ENCODE measurements at places on chromosomes 7 and 10. TPM values are rescaled to one million over a fixed set of nuclear protein-coding genes. Genes with fewer than 3 reads are reported as not detected.
A peak's percentile ranks its signal among the peaks of the same experiment; 100 is the strongest.

The SERPINE1 gene
- polyA plus RNA-seq, result 820 TPM

The TRPV5 gene
- polyA plus RNA-seq, result not detected

DNA sequence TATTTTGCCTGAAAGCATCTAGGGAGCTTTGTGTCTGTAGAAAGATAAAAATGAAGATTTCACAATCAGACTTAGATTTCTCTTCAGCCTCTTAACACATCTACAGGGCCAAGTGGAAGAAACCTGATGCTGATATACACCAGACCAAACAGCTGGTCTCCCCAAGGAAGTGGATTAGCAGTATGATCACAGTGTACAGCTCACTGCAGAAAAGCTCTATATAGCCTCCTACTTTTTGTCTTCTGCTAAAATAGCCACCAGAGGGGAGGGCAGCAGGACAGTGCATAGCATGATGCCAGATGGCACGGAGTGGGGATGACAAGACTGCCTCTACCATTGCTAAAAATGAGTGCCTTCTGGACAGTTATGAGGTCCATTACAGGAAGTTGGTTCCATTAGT is 16.0 kb downstream of the FAM13C start:
- no peak overlapping the region for H3K27ac ChIP-seq
- no peak overlapping the region for H3K4me3 ChIP-seq
- no peaks in the 10 kb centered on the region for H3K4me1 ChIP-seq
- H3K27me3 ChIP-seq, result no peaks in the 10 kb centered on the region
- no peak for DNase-seq

DNA sequence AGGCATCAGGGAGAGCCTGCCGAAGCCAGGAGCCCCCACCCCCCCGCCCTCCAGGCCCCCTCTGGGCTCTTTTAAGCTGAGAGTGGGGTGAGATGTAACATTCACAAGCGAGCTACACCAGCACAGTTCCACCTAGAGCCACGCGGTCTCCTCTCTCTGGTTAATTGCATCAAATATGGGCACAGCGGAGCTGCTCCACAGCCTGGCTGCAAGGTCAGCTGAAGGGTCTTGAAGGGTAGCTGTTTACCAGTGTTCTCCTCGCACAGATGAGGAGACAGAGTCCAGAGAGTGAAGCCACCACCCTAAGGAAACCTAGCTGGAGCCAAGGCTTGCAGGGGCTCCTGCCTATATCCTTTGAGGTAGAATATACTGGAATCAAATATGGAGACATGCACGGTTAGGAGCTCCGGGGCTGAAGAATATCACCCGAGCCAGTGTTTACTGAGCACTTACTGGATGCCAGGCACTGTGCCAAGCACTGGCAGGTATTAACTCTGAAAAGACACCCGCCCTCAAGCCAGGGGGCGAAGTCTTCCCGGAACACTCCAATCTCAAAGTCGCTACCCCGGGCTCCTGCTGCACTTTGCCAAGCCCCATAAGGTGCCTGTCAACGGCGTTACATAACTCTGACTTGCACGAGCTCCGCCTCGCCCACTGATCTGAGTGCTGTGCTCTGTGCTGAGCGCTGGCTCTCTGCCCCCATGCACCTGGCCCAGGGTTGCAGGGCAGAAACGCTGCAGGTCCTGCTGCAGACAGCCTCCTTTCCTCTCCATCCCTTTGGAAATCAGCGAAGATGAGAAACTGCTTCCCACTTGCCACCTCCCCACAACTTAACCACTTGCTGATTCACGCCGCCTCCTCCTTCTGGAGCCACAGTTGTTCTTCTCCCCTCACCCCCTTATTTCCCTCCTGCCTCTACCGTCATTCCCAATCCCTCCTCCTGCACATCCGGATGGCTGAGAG is 5.4 kb downstream of the CHST15 start:
- no peak for DNase-seq
- peak overlapping the region; percentile 7 for H3K4me3 ChIP-seq
- peaks cover 42% of the 10 kb centered on the region for H3K4me1 ChIP-seq
- H3K36me3 ChIP-seq, result peaks cover 7% of the 10 kb centered on the region
- H3K27me3 ChIP-seq, result no peaks in the 10 kb centered on the region

DNA sequence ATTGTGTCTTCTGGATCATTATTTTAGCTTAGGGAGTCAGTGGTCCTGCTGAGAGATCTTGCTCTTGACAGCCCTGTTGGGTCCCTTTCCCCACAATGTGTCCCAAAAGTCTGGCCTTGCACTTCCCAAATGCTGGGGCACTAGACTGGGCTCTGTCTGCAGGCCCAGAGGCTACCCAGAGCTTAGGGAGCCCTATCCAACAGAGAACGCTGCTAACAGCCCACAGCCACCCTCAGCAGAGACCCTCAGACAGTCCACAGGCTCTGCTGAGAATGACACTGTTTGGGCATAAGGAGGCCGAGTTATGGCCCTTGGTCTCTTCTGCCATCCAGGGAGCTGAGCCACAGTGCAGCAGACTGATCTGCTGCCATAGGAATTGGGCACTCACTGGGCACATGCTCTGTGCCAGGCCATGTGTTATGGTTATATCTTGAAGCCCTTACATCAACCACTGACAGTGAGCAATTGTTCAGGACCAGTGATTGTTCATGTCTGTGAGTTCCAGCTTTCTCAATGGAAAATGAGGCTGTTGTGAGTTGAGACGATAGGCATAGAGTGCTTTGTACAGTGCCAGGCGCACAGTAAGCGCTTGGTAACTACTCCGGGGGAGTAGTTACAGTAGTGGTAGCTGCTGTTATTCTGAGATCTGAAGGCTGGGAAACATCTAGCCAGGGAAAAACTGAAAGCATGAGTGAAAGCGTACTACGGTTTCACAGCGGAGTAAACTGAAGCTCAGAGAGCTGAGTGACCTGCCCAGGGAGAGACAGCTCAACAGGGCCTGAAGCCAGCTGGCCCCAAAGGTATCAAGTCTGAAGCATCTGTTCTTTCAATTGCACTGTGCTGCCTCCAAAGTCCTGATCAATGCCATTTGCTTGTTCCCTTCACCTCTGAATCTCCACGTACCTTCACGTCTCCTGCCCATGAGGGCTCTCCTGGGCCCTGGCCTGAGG is 77.6 kb upstream of the PRLHR start:
- H3K4me1 ChIP-seq, result no peaks in the 10 kb centered on the region
- no peak overlapping the region for H3K4me3 ChIP-seq
- no peaks in the 10 kb centered on the region for H3K27me3 ChIP-seq
- no peak for DNase-seq
- peaks cover 3% of the 10 kb centered on the region for H3K36me3 ChIP-seq

GRCh38 chr10:59865101-59865500 is 41.3 kb downstream of the CCDC6 start:
- H3K27ac ChIP-seq, result peak overlapping the region; percentile 72
- peaks cover 2% of the 10 kb centered on the region for H3K36me3 ChIP-seq
- peaks cover 20% of the 10 kb centered on the region for H3K4me1 ChIP-seq

DNA sequence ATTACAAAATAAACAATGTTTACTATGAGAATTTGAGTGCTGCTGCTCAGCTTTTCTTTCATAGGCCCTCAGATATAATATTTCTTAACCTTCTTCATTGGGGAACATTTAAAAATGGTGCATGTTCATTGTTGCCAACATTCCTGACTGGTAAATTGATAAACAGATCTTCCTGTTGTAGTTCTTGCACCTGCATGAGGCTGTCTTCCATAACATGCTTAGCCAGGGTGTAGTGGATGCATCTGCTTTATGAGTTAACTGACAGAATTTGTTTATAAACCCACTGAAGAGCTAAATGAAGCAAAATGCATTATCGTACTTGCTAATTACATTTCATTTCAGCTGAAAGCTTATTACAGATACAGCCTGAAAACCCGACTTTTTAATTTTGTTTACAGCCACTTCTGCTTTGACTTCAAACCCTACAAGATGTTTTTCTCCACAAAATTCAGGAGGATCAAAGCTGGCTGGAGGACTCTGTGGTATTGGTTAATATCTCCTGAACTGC is 177.2 kb downstream of the SEM1 start:
- no peaks in the 10 kb centered on the region for H3K36me3 ChIP-seq
- no peaks in the 10 kb centered on the region for H3K4me1 ChIP-seq
- no peak overlapping the region for H3K4me3 ChIP-seq

DNA sequence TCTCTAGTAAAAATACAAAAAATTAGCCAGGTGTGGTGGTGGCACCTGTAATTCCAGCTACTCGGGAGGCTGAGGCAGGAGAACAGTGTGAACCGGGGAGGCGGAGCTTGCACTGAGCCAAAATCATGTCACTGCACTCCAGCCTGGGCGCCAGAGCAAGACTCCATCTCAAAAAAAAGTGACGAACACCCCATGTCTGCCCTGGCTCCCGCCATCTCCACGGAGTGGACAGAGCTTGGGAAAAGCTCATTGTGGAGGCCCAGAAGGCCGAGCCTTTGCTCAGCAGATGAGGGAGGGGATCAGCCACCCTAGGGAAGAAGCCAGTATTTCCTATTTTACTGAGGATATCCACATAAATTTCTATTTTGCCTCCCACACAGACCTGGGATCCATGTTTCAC is 136.8 kb downstream of the DIP2C start:
- no peaks in the 10 kb centered on the region for H3K36me3 ChIP-seq
- no peak for DNase-seq
- H3K27ac ChIP-seq, result no peak overlapping the region
- no peaks in the 10 kb centered on the region for H3K4me1 ChIP-seq
- no peak overlapping the region for H3K4me3 ChIP-seq

DNA sequence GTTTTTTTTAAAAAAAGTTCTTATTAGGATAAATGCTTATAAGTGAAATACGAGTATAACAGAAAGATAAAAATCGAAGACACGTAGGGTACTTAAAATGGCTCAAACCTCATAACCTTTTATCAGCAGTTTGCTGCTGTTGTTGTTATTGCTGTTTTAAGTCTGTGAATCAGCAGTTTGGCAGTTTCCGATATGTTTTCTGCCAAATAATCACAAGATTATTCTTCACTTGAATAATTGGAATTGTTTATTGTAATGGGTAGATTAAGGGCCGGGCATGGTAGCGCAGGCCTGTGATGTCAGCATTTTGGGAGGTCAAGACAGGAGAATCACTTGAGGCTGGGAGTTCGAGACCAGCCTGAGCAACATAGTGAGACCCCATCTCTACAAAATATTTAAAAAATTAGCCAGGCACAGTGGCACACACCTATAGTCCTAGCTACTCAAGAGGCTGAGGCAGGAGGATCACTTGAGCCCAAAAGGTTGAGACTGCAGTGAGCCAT is 177.6 kb downstream of the VTI1A start:
- no peak overlapping the region for H3K4me3 ChIP-seq
- H3K27me3 ChIP-seq, result no peaks in the 10 kb centered on the region
- H3K27ac ChIP-seq, result no peak overlapping the region
- H3K4me1 ChIP-seq, result no peaks in the 10 kb centered on the region

- H3K4me1 ChIP-seq, result peaks cover 5% of the 10 kb centered on the region
- no peak overlapping the region for H3K4me3 ChIP-seq
- H3K27me3 ChIP-seq, result peaks cover 69% of the 10 kb centered on the region
- no peaks in the 10 kb centered on the region for H3K36me3 ChIP-seq
- H3K27ac ChIP-seq, result no peak overlapping the region
These were observed 91.2 kb upstream of the PAX2 start for GRCh38 chr10:100653957-100654781.

DNA sequence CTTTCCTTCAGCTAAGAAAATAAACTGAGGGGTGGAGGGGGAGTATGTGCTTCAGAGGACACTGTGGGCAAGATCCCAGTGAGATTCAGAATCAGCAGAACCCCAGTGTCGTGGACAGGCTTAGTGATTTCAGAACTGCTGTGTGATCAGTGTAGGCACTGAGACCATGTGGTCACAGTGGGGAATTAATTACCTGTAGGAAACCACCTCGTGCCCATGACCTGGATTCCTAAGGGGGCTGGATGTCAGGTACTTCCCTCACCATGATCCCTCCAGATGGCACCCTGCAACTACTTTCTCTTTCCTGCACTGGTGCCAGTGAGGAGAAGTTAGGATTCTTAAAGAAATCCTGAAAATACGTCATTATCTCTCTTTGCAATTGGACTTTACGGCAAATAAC is 64.4 kb downstream of the HBP1 start:
- no peak overlapping the region for H3K4me3 ChIP-seq
- no peaks in the 10 kb centered on the region for H3K27me3 ChIP-seq
- DNase-seq, result no peak
- H3K27ac ChIP-seq, result no peak overlapping the region
